Heart right ventricle (tissue), 16 donors: ENCODE measurements at places on chromosomes 7 and 10. TPM values are rescaled to one million over a fixed set of nuclear protein-coding genes. Genes with fewer than 3 reads are reported as not detected.
A peak's percentile ranks its signal among the peaks of the same experiment; 100 is the strongest.

Gene PSMG3
- total RNA-seq, result 9.7 TPM

DNA sequence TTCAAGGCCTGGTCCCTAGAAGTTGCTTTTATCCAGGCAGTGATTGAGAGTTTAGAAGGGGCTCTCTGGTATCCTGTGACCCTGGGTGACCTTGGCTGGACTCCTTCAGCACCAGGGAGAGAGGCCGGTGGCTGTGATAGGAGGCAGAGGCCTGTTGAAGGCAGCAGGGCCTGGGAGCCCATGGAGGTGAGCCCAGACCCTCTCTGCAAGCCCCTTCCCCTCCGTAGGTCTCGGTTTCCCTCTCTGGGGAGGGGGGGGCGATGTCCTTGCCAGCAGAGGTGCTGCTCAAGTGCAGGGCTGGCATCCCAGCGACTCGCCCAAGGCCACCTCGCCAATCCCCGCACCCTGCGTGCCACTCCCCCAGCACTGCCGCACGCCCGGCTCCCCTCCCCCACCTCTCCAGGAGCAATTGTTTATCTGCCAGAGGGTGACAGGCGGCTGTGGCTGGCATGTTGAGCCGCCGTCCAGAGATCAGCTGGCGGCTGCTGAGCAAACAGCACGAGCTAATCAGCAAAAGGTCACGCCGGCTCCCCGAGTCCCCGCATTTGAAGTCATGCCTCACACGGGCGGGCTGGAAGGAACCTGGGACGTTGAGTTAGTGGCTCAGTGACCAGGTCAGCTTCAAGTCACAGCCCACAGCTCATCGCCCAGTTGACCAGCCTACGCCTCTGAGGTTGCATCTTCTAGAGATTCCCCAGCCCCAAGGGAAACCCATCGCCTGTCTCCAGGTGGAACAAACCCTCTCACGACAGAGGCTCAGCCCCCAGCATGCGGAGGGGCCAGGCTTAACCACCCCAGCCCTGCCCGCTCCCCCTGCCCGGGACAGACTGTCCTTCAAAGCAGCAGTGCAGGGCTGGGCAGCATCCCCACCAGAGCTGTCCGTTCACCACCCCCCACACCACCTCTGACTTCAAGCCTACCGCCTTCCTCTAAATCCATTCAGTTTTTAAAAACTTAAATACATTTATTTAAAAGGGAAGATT lies 43.7 kb downstream of the ELFN1 start:
- no peaks in the 10 kb centered on the region for H3K36me3 ChIP-seq
- H3K27me3 ChIP-seq, result no peaks in the 10 kb centered on the region
- DNase-seq, result peak; percentile 68
- H3K27ac ChIP-seq, result peak overlapping the region; percentile 69
- H3K4me1 ChIP-seq, result peaks cover 39% of the 10 kb centered on the region

GRCh38 chr10:92751534-92751811 lies 61.7 kb downstream of the HHEX start:
- H3K27me3 ChIP-seq, result no peaks in the 10 kb centered on the region
- H3K36me3 ChIP-seq, result no peaks in the 10 kb centered on the region
- H3K4me3 ChIP-seq, result no peak overlapping the region

Gene ASZ1
- not detected for total RNA-seq

Gene TYW1B
- total RNA-seq, result 3.5 TPM

Gene FAM25C
- total RNA-seq, result not detected

Gene COA1
- total RNA-seq, result 64.5 TPM

Gene NYAP1
- 0.10 TPM for total RNA-seq

Gene STEAP4
- total RNA-seq, result 5.1 TPM

Gene AOAH
- 3.3 TPM for total RNA-seq

DNA sequence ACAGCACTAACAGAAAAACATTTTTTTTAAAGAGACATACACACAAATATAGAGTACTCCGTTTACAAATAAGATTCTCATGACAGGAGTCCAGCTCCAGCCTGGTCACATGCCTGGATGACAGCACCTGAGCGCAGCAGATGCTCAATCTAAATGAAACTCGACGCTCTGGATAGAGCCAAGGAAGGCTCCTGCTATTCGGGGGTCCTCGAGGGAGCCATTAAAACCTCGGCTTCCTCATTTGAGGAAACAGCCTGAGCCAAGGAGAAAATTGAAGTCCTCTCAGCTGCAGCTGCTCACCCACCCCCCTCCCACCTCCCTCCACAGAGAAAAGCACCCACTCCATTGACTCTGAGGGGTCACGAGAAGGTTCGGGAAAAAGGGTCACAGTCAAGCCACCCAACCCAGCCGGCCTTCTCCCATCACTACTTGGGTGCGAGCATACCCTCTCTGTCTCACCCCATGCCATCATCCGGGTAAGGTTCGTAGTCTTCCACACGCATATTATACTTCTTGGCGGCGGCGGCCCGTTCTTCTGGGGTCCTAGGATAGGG lies 673 bp downstream of the NDUFB8 start:
- H3K36me3 ChIP-seq, result peaks cover 7% of the 10 kb centered on the region
- DNase-seq, result no peak
- peak overlapping the region; percentile 95 for H3K27ac ChIP-seq
- H3K4me1 ChIP-seq, result peaks cover 17% of the 10 kb centered on the region

Gene CTAGE8
- total RNA-seq, result 0.21 TPM

DNA sequence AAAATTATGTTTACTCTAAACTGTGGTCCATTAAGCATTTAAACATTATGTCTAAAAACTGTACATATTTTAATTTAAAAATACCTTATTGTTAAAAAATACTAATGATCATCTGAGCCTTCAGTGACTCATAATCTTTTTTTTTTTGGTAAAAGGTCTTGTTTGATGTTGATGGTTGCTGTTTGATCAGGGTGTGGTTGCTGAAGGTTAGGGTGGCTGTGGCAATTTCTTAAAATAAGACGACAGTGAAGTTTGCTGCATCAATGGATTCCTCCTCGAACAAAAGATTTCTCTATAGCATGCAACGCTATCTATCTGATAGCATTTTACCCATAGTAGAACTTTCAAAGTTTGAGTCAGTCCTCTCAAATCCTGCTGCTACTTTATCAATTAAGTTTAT lies 180.0 kb upstream of the AHR start:
- no peak overlapping the region for H3K4me3 ChIP-seq
- H3K27ac ChIP-seq, result no peak overlapping the region
- no peaks in the 10 kb centered on the region for H3K36me3 ChIP-seq
- H3K27me3 ChIP-seq, result no peaks in the 10 kb centered on the region
- no peak for DNase-seq

DNA sequence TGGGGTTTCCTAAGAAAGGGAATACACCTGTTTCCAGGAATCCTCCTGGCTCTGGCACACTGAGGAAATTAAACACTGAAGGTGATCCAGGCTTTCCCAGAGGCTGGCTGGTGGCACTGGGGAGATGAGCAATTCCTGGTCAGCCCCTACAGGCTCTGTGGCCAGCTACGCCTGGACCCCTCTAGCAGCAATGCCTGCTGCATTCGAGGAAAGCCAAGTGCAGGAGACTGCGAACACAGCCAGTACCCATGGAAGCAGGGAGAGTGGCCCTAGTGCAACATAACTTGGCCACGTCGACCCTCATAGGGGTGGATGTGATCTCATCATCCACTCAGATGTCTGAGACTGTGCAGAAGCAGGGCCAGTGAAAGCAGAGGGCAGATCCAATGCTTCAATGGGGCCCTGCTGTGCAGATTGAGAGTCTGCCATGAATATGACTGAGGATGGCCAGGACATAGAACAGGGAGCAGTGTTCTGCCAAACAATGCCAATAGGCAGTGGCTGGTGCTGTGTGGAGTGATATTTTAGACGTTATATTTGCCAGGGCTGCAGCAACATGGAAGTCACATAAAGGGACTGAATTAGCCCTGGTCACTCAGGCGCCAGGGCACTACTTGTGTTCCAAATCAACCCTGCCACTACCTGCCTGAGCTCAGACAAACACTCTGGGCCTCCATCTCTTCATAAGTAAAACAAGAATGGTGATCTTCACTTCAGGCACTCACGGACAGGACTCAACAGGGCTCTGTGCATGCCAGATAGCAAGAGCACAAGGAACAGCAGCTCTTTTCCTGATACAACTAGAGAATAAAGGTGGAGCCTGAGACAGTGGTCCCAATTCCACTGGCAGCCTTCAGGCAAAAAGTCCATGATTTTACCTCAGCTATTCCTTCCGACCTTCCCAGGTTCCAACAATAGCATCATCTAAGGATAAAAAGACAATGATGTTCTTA lies 2.4 kb downstream of the ZNF488 start:
- H3K4me3 ChIP-seq, result no peak overlapping the region
- no peak overlapping the region for H3K27ac ChIP-seq
- no peaks in the 10 kb centered on the region for H3K36me3 ChIP-seq
- H3K27me3 ChIP-seq, result peaks cover 21% of the 10 kb centered on the region

DNA sequence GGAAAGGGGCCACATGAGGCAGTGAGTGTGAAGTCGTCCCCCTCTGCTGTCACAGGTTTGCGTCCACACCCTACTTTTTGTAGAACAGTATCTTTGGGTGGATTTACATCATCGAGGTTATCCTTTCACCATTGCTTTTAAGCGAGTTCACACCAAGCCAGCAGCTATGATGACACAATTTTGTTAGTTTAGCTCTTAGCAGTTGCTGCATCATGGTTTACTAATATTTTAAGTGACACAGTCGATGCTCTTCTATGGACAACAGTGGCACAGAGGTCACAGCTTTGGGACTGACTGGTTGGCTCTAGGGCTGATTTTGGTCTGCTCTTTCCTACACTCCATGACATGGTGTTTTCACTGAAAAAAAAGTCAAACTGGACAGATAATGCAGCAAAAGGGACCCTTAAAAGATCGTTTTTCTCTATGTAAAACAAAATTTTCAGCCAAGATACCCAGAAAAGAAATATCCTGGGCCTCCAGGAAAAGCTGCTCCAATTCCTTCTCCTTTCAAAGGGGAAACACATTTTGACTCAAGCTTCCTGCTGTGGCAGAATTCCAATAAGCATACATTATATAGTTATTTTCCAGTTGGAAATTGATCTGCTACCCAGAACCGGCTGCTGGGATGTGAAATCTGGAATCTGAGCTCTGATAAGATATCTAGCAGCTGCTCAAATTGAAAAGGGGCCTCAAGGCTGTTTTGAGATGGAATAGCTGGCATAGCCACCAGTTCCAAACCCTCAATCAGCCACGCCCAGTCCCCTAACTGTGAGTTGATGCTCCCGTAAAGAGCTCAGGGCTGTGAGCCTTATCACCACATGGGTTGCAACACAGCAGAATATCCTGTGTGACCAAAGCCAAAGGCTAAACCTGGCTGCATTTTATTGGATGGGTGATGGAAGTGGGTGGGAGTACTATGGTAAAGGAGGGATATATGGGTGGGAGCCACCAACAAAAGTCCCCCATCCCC lies 114.2 kb downstream of the SMURF1 start:
- no peaks in the 10 kb centered on the region for H3K27me3 ChIP-seq
- peak overlapping the region; percentile 72 for H3K27ac ChIP-seq
- peaks cover 62% of the 10 kb centered on the region for H3K36me3 ChIP-seq
- no peak overlapping the region for H3K4me3 ChIP-seq
- peaks cover 30% of the 10 kb centered on the region for H3K4me1 ChIP-seq

Gene CALHM2
- total RNA-seq, result 8.1 TPM
